ENCODE measurements at places on chromosomes 11 and 22.

DNA sequence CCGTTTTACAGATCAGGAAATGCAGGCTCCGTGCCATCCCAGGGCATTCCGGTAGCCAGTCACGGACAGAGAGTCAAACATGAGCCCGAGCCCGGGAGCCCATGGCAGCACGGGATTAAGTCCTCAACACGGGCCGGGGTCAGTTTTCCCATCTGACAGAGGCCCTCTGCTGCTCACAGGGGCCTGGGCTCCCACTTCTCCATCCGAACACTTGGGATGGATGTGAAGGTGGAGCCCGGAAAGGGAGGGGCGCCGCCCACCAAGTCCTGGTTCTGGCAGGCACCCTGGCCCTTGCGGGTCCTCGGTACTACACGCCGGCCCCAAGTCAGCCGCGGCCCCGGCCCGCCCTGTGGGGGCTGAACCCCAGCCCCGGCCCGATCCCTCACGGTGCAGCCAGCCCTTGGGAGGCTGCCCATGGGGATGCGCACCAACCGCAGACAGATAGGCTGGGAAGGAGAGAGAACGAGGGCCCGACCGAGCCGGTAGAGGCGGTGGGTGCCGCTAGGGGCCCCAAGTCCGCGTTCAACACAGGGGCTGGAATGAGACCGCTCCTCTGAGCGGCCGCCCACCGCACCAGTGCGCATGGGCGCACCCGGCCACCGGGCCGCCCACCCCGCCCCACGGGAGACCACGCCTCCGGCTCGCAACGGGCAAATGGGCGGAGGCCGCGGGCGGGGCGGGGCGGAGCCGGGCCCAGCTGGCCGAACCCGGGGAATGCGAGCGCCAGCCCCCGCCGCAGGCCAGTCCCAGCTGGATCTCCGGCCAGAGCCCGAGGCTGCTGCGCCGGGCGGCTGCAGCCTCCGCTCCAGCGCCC lies at the start of gene CAPN5:
TSS of gene CAPN5 (plus strand) at position 743 of the 814 bp plus-strand sequence. CDS start 17,916 bp downstream, outside the sequence.
- peak; percentile 95 for DNase-seq

DNA sequence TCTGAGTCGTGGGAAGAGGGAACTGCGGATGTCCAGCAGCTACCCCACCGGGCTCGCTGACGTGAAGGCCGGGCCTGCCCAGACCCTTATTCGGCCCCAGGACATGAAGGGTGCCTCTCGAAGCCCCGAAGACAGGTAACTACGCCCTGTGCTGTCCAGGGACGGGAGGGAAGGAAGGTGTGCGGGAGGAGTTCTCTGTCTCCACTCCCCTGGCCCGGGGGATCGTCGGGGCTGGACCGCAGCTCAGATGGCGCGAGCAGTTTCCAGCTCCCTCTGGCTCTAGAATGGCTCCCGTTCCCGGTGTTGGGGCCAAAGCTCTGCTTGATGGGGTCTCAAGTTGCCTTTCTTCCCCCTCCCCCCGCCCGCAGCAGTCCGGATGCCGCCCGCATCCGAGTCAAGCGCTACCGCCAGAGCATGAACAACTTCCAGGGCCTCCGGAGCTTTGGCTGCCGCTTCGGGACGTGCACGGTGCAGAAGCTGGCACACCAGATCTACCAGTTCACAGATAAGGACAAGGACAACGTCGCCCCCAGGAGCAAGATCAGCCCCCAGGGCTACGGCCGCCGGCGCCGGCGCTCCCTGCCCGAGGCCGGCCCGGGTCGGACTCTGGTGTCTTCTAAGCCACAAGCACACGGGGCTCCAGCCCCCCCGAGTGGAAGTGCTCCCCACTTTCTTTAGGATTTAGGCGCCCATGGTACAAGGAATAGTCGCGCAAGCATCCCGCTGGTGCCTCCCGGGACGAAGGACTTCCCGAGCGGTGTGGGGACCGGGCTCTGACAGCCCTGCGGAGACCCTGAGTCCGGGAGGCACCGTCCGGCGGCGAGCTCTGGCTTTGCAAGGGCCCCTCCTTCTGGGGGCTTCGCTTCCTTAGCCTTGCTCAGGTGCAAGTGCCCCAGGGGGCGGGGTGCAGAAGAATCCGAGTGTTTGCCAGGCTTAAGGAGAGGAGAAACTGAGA lies 1.4 kb downstream of the ADM start:
- DNase-seq, result no peak

DNA sequence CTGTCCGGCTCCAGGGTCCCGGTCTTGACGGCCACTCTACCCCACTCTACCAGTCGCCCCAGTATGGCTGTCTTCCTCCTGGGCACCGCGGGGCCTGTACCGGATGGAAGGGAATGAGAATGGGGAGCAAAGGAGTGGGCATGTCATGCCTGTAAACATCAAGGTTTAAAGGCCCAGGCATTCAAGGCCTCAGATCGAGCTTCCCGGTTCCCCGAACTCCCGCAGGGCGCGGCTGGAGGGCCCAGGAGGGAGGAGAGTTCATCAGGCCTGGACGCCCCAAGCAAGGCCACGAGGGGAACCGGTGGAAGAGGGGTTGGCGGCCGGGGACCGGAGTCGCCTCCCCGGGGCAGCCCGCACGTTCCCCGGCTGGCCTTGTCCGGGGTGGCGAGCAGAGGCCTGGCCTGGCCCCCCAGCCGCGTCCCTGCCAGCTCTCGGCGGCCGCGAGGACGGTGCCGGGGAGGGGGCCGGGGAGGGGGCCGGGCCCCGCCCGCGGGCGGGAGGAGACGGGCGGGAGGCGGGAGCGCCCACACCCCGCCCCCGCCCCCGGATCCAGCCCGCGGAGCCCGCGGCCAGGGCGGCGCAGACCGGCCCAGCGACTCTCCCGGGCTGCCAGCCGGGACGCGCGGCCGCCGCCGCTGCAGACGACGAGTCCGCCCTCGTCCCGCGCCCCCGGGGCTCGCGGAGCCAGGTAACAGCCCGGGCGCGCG lies at the start of gene CDC42EP1:
TSS of gene CDC42EP1 (plus strand) at position 580 of the 707 bp plus-strand sequence. CDS start 5,870 bp downstream, outside the sequence.
- no peak for DNase-seq

DNA sequence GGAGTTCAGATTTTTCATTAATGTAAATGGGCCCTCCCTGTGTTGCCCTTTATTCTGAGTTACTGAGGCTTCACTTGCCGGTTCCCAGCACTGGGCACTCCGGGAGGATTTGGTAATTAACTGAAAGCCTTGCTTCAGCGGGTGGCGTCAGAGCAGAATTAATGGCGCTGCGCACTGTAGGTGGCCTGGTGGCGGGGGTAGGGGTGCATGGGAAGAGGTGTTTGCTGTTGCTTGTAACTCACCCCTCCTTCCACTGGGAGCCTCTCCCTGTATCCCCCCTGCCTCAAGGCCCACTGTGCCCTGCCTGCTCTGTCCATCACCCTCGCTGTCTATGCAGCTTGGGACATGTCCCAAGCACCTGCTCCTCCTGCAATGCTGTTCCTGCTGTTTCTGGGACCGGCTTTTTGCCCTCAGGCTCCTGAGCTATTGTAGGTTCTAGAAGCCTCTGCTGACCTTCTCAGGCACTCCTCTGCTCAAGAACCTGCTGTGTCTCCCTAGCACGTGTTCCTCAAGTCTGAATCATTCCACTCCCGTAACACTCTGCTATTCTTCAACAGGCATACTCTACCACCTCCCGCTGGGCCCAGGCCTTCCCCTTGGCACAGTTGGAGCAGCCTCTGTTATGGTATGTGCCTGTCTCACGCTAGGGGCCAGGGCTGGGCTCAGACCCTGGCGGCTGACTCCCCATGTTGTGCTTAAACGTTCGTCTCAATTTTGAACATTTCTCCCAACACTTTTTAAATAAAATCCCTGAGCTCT lies 24.4 kb downstream of the ARHGAP8 start:
- DNase-seq, result no peak

DNA sequence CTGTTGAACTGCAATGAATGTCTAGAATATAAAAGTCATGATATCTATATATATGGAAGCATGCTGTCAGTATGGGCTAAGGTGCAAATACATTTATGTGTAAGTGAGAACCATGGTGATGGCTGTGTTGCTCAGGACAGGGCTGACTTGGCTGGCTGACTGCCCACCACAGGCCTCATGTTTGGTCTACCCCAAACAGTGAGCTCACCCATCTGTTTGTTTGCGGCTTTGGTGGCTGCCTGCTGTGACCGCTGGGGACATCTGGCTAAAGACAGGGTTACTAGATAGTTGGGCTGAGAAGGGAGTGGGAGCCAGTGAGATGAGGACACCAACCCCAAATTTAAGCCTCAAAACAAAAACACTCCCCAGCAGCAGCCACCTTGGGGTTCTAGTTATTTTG lies 6.3 kb downstream of the CD44 start:
- DNase-seq, result no peak

DNA sequence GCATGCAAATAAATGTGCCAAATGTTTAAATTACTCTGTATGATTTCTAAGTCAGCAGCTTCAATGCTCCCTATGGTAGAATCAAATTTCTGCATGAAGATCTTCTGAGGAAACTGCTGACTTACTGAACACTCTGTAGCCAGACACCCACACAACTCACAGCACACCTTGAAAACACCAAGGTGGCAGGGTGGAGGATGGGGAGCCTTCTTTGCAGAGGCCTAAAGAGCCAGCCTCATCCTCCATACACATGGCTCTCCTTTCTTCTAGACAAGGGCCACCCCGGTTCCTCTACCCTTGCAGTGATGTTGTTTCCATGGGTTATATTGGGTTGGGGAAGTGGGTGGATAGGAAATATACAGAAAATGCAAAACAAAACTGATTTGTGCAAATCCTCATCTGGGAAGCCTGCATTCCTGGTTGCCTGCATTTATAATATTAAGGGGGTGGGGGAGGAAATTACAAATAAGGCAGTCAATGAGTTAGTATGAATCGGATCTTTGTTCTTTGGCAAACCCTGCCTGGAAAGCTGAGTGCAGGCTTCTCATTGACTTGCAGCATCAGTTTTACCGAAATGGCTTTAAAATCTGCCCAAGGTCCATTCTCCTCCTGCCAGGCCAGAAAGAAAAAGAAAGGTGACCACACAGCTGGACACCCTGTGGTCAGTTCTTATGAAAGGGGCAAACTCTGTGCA lies 15.8 kb upstream of the ETS1 start:
- peak; percentile 64 for DNase-seq

- no peak for DNase-seq
Observed at GRCh38 chr22:50576806-50577696, 1.2 kb downstream of the CPT1B start.

DNA sequence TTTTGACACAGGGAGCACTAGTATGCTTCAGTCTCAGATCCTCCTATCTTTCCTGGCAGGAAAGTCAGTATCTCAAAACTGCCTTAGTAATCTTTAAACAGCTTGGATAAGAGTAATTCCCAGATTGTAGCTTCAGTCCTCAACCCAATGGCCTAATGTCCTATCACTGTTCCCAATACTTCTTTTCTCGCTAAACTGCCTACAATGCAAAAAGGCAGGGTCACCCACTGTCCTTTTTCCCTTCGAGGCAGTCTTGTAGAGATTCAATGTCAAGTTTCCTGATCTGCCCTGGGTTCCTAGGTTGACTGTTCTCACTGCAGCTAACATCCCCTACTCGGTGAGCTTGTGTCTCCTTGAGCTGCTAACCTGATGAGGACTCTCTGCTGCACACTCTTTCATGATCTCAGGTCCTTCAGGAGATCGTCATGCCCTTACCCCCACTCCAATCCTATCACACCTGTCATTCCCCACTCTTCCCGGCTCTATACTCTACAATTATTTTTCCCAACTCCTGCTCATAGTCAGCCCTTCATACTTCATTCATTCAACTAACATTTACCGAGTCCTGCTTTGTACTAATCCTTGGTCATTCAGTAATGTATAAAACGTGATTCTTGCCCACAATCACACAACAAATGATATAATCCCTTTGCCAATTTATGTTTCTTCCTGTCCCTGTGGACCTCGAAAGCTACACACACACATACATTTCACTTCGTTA lies 904 bp downstream of the C2CD3 start:
- peak; percentile 59 for DNase-seq

- no peak for DNase-seq
Observed at GRCh38 chr11:15099267-15099666, 15.5 kb upstream of the INSC start.

- no peak for DNase-seq
Observed at GRCh38 chr22:47605886-47606285, 843.4 kb downstream of the TBC1D22A start.

DNA sequence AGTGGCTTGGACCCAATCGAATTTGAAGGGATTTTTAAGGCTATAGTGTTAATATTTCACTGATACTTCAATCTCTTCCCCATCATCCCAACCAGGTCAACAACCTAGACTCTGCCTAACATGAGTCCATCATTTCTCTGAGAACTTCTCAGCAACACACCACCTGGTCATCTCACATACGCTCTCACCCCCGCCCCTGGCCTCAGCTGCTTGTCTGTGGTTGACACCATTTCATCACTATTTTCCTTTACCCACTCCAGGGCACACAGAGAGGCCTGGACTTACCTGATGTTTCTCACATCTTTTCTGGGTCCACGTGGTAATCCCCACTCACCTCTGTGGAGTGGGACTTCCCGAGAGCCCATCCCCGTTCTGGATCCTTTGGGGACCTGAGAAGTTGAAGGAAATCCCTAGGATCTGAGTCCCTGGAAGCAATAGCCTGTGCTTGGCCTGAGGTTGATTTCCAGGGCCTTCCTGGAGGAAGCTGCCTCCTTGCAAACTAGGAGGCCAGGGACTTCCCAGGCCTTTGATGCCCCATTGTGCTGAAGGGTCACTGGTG lies 3.2 kb downstream of the P2RX3 start:
- DNase-seq, result no peak

DNA sequence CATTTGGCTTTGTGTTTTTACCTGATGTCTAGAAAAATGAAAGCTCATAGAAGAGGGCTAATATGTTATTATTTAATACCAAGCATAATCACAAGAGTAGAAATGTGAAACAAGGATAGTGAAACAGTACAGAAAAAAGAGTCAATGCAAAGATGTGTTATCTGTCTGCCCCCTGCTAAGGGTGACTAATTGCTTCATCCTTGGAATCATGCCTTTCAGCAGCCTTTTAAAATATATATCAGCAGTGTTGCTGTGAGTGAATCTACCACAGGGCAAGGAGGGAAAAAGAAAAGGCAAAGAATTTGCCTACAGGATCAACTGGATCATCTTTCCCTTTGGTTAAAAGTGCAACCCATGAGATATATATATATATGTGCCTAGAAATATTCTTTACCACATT lies 867.2 kb upstream of the RAG2 start:
- no peak for DNase-seq

- DNase-seq, result no peak
Observed at GRCh38 chr11:69131644-69132300, 24.0 kb upstream of the SMIM38 start.

- no peak for DNase-seq
Observed at GRCh38 chr11:121293288-121293594, 670 bp downstream of the SC5D start.

GRCh38 chr11:134250246-134250645 lies 2.9 kb downstream of the THYN1 start:
- no peak for DNase-seq

All from Karpas-422 (cell line).